ENCODE measurements at places on chromosomes 7 and 10.

GRCh38 chr10:104028146-104028545 is 57.5 kb downstream of the COL17A1 start:
- DNase-seq, result peak; percentile 12

GRCh38 chr7:16926283-16926682 is 44.5 kb upstream of the AGR3 start:
- no peak for DNase-seq

DNA sequence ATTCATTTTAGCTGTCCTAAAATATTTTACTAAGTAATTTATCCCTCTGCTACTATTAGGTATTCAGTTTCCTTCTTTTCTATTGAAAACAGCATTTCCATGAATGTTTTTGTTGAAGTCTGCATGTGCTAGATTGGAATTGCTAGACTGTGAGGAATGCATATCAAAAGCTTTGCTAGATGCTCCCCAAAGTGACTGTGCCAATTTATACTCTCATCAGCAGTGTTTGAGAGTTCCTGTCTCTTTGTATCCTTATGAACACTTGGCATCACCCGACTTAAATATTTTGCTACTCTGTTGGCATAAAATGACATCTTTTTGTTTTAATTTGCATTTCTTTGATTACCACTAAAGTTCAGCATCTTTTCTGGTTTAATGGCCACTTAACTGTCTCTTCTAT is 45.0 kb upstream of the PRR15 start:
- DNase-seq, result no peak

DNA sequence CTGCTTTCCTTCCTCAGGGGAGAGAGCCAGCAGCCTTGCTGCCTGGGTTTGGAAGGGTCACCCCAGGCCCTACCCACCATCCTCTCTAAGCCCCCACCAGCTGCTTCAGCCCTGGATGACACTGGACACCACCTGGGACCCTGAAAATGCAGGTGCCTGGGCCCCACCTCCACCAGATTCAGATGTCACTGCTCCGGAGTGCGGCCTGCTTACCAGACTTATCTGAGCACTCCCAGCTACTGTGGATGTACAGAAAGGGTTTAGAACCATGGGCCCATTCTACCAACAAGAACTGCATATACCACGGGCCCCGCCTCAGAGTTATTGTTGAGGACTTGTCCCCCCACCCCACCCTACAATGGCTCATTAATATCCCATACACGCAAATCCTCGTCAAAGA is 172.3 kb downstream of the PTPRN2 start:
- no peak for DNase-seq

GRCh38 chr7:158467562-158467961 is 120.1 kb downstream of the PTPRN2 start:
- DNase-seq, result no peak

DNA sequence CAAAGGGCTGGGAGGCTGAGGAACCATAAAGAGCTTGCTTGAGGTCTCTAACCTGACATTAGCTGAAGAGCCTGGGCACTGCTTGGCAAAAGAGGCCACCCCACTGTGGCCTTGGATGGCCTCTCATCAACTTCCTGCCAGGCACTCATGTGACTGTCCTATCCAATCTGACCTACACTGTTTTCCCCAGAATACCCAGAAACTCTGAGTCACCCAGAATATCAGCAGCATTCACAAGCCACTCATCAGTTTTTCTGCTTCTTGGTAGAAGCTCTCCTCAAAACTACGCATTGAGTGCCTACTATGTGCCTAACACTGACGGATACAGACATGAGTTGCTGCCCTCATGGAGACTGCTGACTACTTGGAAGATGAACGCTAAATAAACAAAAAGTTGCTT is 4.1 kb upstream of the NT5C2 start:
- no peak for DNase-seq

- no peak for DNase-seq
These were observed 379.7 kb downstream of the PHTF2 start for GRCh38 chr7:78178319-78178718.

- DNase-seq, result no peak
These were observed 2.4 kb downstream of the ZNRF2 start for GRCh38 chr7:30286749-30287148.

DNA sequence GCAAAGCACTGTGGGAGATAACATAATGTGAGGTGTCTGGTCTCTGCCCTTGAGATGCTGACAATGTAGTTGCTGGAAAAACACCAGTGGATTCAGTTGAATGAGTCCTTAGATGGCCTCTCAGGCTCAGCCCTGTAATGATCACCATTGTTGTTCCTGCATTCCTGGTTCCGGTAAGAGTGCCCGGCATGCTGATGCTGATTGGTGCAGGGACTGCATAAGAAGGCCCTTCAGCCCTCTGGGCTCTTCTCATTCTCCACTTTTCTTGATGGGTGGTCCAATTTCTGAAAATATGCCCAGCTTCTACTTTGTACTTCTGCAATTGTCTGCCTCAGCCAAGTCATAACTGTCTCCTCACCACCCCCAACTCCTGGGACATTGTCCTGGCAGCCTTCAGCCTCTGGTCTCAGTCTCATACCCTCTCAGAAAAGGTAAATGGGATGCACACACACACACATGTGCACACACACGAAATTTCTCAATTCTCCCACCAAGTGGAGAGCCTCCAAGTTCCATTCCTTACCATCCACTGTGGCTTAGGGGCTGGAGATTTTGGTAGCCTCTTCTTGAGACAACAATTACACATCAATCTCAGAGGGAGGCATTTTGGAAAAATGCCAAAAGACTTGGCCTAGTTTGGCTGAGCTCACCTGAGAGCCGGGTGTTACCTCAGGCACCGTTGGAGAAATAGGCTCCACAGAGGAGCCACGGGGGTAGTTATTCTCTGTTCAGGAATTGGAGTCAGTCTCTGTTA is 314.9 kb downstream of the RPS24 start:
- DNase-seq, result no peak

Data from renal pelvis (tissue), 12 donors.